ENCODE measurements at places on chromosomes 2 and 18. TPM values are rescaled to one million over a fixed set of nuclear protein-coding genes. Genes with fewer than 3 reads are reported as not detected.

Gene OXER1
- 0.19 TPM for total RNA-seq

Gene IHH
- total RNA-seq = not detected

Gene DSEL
- not detected for total RNA-seq

- no peak for DNase-seq
These were observed 245.6 kb upstream of the TCF4 start for GRCh38 chr18:55833543-55833942.

Gene CIB4
- not detected for total RNA-seq

DNA sequence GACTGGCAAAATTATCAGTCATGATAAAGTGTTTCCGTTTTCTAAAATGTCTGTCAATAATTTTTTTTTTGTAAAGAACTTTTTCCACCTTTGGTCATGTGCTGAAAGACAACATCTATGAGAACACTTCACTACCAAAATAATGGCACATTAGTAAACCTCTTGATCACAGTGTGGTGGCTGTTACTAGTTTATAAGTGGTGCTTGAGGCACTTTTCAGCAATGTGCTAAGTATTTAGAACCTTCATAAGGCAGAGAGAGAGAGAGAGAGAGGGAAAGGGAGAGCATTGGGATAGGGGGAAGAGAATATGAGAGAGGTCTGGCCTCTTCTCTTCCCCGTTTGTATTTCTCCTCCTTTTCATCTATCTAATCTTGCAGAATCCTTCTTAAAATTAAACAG is 1.1 kb upstream of the NYAP2 start:
- no peak for DNase-seq

DNA sequence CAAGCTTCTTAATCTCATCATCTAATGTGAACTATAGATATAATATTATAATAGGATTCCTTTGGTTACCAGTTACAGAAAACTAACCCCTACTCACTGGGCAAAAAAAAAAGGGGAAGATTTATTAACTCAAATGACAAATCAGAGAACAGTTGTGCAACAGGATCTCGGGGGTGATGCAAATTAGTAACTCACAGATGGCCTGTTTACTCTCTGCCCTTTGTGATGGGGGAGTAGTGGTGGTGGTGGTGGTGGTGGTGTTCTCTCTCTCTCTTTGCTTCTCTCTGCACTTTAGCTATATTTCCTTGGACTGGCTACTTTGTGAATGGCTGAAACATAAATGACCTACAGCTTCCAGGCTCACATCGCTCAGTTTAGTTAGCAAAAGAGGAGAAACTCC is 59.0 kb downstream of the TMEM247 start:
- no peak for DNase-seq

DNA sequence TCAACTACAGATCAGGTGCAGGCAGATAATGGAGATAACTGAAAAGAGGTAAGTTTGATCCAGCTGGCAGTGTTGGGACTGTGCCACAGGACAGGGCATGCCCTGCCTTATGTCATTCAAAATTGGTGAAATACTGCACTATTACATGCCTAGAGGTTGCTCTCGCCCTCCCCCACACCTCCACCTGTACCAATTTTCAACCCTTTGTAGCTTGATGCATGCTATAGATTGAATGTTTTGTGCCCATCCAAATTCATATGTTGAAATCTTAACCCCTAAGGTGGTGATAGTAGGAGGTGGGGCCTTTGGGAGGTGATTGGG is 72.1 kb upstream of the LYPD6B start:
- DNase-seq = no peak

- no peak for DNase-seq
These were observed 1.7 kb downstream of the ITGA4 start for GRCh38 chr2:181458871-181459270.

- DNase-seq = no peak
These were observed 72.8 kb upstream of the CTDP1 start for GRCh38 chr18:79606621-79607331.

- no peak for DNase-seq
These were observed 637.8 kb upstream of the CHAC2 start for GRCh38 chr2:53129851-53130250.

Gene OTX1
- total RNA-seq = not detected

Gene QPCT
- total RNA-seq = 2.1 TPM

DNA sequence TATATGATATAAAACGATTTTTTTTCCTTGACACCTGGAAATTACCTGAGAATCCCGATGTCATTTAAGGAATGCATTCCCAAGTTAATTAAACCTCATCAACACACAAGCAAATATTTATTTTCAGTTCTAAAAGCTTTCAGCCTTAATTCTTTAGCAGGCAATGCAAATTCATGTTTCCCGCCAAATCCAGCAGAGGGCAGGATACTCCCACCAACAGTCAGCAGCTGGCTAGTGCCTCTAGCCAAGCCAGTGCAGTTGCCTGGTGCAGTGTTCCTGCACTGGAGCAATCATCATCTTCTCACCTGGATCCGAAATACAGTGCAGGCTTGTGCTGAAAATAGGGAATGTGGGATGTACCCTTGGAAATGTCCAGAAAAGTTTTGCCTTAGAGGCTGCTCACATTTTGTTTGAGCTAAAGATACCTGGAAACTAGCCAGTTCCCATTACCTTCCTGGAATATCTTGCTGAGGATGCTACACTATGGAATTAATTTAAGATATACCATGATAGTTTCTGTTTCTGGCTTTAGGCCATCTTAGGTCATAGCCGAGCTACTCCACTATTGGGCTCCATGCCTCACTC is 48.4 kb upstream of the CYTIP start:
- DNase-seq = peak; percentile 91

Gene RNU2-63P
- total RNA-seq = 34.9 TPM

Gene BMP10
- not detected for total RNA-seq

DNA sequence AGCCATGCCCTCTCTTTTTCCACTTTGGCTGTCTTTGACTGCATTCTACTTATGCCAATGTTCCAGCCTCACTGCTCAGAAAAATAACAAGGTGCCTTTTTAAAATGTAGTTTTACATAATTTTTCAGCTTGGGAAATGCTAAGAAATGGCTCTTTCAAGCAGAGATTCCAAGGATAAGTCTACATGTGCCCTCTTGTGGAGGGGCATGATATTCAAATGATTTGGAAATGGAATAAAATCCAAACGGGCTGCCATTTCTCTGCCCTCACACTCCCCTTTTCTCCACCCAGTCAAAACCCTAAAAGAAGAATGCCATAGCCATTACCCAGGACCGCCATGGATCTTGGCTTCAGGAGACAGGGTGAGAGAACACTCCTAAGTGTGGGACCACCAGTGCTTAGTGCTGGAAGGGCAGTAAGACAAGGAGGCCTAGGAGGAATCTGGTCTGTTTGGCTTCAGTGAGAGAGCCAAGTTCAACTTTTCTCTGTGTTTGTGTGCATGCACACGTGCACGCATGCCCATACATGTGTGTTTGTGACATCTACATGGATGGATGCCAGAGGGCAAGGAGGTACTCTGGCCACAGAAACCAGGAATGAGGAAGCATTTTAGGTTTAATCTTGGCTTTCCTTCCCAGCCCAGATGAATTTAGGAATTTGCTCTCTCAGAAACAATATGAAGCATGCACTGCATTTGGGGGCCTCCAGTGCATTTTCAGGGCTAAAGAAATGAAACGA is 174.0 kb upstream of the SLC14A2 start:
- no peak for DNase-seq

Gene AQP12B
- total RNA-seq = not detected

Gene ZNF385B
- not detected for total RNA-seq

DNA sequence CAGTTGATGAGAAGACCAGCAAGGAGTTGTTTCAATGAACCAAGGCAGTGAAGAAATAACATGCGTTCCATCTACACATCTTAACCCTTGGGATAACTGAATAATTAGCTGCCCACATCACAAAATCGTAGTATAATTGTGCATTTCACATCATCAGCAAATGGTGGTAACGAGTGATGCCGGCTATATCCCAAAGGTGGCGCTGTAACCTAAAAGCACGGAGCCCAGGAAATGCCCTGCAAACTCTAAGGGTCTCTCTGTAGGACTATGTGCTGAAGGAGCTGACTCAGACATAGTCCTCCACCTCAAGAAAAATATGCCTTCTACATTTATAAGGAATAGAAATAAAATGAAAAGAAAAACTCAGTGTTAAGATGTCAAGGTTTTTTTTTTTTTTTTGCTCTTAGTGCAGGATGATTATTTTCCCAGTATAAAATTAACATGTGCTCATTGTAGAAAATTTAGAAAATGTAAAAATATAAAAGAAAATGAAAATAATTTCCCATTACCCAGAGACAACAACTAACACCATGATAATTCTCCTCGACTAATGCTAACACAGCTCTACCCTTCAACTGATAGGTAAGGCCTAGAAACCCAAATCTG is 23.1 kb upstream of the DSG3 start:
- DNase-seq = no peak

Gene VWA3B
- not detected for total RNA-seq

Gene SUMO1
- 121 TPM for total RNA-seq

Gene SCN7A
- total RNA-seq = not detected

- DNase-seq = no peak
These were observed 326.2 kb downstream of the NYAP2 start for GRCh38 chr2:225725726-225726125.

Gene TUBA4B
- total RNA-seq = not detected

GRCh38 chr2:27296481-27296880 is 11.8 kb downstream of the UCN start:
- DNase-seq = no peak

- DNase-seq = no peak
These were observed 118.4 kb downstream of the ARL4C start for GRCh38 chr2:234378440-234378839.

DNA sequence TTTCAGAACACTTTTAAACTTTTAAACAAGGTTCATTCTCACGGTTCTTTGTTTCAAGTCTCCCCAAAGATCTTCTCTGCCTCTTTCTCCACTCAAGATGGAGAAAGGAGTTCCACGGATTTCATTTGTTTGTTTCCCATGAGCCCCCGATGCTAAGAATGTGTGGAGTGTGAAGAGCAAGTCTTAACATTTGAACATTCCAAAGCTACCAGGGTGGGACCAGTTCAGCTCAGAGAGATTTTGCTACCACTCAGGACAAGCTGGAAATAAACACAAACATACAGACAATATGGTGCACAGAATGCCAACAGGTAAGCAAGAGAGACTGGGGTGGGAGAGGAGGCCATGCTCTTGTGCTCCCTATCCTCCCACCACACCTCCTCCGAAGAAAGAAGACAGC is 56.7 kb downstream of the SPRED2 start:
- no peak for DNase-seq

GRCh38 chr2:98478907-98479306 is 34.2 kb downstream of the INPP4A start:
- DNase-seq = peak; percentile 74

Gene CAMKMT
- 13.1 TPM for total RNA-seq

Gene MTCL1
- 0.40 TPM for total RNA-seq

Gene FBXO48
- 1.2 TPM for total RNA-seq

Gene REG3A
- not detected for total RNA-seq

DNA sequence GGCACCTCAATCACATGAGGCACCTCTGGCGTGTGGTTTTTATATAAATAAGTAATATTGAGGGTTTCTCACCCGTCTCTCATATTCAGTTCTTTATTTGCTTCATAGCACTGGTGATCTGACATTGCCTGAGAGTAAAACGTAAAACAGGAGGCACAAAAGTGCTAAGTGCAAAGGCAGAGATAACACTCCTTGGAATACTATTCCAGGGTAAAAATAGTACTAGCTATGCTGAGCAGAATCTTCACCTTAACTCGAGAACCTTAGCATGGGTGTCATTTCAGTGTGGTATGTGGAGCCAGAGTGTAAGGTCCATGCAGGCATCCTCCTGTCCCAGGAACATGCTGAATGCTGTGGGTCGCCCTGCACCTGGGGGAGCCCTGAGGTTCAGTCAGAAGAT is 26.9 kb downstream of the ZCCHC2 start:
- peak; percentile 50 for DNase-seq

Gene SIGLEC15
- total RNA-seq = not detected

- DNase-seq = no peak
These were observed 18.3 kb downstream of the MAIP1 start for GRCh38 chr2:199973703-199974102.

DNA sequence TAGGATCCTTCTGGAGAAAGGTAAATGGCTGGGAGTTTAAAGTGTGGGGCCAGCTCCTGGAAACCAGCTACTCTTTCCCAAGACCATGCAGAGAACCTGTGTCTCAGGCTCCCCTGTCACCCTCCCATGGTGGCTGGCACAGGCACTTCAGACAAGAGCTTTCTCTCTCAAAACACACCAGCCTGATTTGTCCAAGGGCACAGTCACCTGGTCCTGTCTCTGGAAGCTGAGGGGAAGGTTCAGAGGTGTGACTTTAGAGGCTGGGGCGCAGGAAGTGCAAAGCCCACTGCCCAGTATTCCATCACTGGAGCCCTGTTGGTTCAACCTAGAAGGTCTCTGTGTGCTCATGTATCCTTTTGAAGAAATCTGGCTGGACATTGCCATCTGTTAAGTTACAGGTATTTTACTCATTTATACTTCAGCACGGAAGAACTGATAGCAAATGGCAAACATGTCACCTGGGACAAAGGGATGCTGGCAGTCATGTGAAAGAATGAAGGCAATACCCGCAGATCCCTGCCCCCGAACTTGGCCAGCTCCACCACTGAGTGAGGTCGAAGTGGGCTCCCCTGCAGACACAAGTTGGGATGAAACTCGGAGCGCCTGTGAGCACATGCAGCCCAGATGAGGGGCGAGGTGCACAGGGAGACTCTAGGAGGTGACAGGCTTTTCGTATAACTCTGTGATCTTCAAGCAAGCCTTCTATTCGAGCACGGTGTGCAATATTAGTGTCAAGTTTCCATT is 96.9 kb upstream of the MGAT4A start:
- DNase-seq = peak; percentile 55

DNA sequence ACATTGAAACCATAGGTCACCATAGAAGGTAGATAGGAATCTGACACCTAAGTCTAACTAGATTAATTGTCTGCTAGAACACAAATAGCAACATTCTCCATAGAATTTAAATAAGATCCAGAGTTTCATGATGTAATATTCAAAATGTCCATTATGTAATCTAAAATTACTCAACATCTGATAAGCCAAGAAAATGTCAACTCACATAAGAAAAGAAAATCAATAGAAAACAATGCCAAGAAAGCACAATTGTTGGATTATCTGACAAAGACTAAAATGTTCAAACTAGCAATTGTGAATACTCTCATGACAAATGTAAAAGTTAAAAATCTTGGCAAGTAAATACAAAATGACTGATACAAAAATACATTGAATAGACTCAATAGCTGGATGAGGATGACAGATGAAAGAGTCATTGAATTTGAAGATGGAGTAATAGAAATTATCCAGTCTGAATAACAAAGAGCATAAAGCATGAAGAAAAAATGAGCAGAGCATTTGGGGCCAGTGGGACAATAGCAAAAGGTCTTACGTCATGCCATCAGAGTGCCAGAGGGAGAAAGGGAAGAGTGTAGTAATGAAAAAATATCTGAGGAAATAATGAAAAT is 358.6 kb downstream of the METTL4 start:
- DNase-seq = no peak
